ENCODE measurements at places on chromosomes 7 and 10.

GRCh38 chr10:54914049-54914448 lies 113.0 kb upstream of the PCDH15 start:
- DNase-seq = no peak

DNA sequence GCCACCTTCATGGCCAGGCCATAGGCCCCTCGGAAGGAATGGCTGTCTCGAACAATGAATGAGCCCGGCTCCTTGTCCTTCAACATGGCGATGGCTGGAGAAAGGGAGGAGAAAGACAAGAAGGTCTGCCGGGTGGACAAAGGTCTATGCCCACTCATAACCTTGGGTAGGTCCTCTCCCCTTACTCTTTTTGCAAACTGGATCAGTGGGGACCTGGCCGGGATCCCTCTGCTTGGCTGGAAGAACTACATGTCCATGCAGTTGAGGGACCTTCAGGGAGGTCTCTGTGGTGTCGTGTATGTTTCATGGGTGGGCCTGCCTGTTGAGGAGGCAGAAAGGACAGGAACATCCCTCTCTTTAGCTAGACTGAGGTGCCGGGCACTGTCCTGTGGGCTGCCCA lies 284.8 kb downstream of the TNS3 start:
- no peak for DNase-seq

GRCh38 chr10:110535958-110536891 lies 31.3 kb upstream of the SMC3 start:
- DNase-seq = peak; percentile 82

DNA sequence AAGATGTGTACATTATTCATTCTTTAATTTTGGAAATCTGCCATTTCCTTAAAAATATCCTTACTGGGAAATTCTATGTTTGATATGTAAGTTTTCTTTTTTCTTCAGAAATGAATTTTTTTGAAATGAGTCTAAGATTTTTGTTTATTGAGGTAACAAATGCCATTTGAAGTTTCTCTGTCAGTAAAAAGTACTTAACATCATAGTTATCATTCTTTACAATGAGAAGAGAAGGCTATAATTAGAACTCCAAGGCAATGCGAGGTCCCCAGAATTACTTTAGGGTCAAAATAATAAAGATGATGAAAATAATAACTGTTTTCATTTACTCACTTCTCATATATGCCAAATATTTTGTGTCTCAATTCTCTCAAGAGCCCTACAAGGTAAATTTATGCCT lies 37.0 kb upstream of the RHOBTB1 start:
- DNase-seq = no peak

- DNase-seq = no peak
Observed at GRCh38 chr10:57338823-57339558, 928.7 kb downstream of the IPMK start.

DNA sequence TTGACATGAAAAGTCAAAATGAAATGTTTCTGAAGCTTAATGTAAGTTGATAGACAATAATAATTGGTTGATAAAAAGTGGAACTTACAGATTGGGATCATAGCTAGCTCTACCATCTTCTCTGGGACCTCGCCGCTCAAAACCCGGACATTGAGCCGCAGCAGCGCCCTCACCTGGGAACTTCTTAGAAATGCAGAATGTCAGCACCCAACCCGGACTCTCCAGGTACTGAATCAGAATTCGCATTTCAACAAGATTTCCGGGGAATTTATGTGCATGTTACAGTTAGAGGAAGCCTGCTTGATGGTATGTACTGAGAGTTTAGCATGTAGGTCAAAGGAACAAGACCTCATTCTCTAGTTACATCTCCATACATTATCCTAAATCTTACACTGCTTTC lies 36.7 kb upstream of the ABLIM1 start:
- DNase-seq = peak; percentile 51

GRCh38 chr10:52316001-52316400 lies 1.9 kb downstream of the DKK1 start:
- DNase-seq = no peak

- DNase-seq = no peak
Observed at GRCh38 chr7:597348-598178, 77.9 kb upstream of the PDGFA start.

DNA sequence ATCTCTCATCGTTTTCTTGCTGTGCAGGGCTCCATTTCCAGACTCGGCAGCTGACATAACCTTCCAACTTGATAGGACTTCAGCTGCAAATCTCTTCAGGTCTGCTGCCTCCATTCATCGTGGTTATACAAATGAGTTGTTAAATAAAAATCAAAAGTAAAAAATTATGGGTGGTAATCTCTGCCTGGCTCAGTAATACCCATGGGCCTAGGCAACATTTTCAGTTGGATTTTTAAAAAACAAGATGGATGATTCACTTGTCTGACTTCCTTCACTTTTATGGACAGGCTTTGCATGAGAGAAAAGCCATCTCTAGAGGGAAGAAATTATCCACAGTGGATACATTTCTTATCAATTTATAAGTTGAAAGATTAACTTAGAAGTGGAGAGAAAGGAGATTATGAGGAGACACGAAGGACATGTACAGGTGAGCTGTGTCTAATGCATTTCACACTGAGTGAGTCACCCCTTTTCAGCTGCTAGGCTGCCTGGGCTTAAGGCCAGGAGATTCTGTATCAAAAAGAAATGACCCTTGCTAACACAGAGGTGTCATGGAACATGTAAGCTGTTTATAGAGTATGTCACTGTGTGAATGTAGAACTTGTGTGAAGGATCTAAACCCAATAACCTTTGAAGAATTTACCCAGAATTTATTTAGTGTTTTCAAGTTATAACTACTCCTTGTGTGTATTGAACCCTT lies 495.1 kb downstream of the AUTS2 start:
- no peak for DNase-seq

DNA sequence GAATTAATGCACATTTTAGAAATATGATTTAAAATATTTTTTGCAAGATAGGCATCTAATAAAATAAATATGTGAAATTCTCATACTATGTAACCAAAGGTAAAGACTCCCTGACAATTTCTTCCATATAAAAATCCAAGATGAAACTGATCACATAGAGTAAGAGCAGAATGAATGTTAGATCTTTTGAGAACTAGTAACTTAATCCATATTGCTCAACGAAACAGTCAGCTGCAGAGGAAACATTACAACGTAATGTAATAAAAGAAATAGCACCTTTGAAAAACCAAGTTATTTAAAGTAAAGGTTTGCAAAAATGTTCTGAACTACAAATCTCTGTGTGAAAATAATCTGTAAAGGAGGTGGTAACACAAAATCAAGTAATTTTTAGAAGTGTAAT lies 28.8 kb downstream of the HACD1 start:
- DNase-seq = no peak

GRCh38 chr7:143901332-143901667 lies 676 bp downstream of the TCAF1 start:
- DNase-seq = peak; percentile 33

- DNase-seq = no peak
Observed at GRCh38 chr7:158753900-158754299, 49.3 kb upstream of the NCAPG2 start.

DNA sequence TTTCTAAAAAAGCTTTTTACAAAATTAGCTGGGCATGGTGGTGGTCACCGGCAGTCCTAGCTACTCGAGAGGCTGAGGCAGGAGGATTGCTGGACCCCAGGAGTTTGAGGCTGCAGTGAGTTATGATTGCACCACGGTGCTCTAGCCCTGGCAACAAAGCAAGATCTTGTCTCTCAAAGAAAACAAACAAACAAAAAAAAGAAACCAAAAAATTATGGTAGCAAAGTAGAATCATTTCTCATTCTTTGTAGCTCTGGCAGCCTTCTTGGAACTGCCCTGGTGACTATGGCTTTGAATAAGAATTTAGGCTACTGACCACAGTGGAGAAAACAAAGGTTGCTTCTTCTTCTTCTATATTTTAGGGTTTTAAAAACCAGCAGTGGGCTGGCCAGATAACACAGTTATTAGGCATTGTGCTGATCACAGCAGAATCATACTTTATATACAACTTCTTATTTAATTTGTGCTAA lies 41.9 kb upstream of the PRKAR2B start:
- DNase-seq = no peak

DNA sequence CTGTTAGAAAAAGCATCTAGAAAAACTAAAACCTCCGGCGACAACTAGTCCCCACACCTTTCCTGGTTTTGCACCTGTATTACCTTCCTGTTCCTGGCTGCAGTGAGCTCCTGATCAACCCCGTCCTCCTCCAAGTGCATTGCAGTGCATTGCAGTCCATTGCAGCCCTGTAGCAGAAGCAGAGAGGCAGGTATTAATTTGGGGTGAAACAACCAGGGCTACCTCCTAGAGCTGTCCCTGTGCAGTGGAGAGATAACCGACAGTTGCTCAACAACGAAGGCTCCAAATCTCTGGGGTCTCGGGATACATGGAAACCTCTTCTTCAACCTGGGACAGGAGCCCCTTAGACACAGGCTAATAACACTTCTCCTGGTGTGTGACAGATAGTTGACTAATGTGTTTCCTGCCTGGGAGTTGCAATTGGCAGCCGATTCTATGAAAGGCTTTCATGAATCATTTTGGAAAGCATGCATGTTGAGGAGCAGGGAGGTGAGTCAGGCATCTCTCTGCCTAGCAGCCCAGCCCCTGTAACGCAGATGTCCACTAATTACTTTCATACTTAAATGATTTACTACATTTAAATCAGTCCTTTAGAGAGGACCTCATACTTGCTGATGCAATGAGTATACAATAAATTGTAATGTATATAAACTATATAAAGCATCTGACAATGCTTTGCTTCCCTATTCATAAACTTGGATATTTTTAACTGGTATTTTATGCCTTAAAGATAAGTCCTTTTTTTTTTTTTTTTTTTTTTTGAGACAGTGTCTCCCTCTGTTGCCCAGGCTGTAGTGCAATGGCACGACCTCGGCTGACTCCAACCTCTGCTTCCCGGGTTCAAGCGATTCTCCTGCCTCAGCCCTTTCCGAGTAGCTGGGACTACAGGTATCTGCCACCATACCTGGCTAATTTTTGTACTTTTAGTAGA lies 59.0 kb downstream of the PRR15 start:
- no peak for DNase-seq

DNA sequence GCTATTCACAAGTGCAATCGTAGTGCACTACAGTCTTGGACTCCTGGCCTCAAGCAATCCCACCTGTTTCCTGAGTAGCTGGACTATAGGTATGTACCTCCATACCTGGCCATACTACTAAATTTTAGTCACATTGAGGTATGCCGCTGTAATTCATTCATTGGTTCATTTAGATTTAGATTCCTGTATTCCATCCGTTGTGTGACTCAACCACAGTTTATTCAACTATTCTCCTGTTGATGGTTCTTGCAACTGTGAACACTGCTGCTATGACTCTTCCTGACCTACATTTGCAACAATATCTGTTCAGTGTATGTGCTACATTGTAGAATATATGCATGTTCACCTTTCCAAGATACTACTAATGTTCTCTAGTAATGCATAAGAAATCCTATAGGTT lies 8.0 kb upstream of the ZCCHC24 start:
- no peak for DNase-seq

DNA sequence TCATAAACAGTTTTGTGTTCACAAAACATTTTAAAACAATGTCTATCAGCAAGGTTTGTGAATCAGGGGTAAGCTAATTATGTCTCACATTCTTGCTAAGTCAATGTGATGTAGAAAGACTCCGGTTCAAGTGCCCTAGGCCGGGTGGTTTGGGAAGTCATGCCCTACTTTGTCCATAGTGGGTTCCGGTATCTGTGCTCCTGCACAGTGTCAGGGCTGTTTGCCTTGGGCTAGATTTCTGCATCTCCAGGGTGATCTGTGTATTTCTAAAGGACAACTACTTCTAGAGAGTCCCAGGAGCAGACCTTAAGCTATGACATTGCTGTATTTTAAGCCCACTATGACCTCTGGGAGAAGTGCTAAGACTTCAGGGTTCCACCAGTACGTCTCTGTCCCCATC lies 504.1 kb downstream of the PLXNA4 start:
- DNase-seq = no peak

- DNase-seq = no peak
Observed at GRCh38 chr7:25002786-25003185, 22.8 kb upstream of the OSBPL3 start.

GRCh38 chr7:380139-380485 lies 90.1 kb downstream of the FOXL3 start:
- peak; percentile 28 for DNase-seq

DNA sequence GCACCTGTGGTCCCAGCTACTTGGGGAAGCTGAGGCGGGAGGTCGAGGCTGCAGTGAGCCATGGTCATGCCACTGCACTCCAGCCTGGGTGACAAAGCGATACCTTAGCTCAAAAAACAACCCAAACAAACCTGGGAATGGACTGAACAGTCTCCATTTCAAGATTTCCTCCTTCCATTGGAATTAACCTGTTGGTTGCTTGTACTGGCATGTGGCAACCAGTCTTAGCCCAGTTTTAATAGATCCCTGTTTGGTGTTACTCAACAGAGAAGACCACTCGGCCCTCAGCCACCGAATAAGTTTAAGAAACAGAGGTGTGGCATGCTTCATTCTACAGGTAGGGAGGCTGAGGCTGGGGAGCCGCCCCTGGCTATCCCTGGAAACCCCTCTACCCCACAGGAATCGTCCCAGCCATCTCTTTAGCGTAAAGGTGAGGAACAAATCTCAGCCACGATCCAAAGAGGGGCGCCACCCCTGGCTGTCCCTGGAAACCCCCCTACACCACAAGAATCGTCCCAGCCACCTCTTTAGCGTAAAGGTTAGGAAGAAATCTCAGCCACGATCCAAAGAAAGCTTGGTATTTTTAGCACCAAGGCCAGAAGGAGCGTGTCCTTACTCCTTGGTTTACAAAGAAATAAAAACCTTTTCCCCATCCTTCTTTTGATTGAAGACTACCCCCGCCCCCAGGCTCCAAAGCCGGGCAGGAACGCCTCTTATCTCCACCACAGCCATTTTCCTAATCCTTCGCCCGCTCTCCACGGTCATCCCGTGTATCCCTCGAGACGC lies 861 bp upstream of the TSPAN14 start:
- no peak for DNase-seq
